NCI-H82 (cell line): ENCODE measurements at places on chromosomes 11 and 22.

GRCh38 chr11:109155291-109155690 lies 266.7 kb upstream of the C11orf87 start:
- no peak for DNase-seq

DNA sequence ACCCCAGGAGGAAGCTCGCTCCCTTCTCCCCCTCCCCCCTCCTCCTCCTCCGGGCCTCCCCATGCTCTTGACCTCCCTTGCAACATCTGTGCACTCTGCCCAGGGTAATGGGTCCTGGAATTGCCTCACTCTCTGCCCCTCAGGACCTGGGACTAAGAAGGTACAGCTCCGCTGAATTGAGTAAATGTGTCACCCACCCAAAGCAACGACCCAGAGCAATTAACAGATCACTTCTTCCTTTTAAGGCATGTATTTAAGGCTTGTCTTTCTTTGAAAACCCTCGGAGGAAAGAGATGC lies 15.1 kb downstream of the GDPD5 start:
- no peak for DNase-seq

GRCh38 chr22:29310065-29310862 lies 3.8 kb downstream of the GAS2L1 start:
- DNase-seq: no peak

DNA sequence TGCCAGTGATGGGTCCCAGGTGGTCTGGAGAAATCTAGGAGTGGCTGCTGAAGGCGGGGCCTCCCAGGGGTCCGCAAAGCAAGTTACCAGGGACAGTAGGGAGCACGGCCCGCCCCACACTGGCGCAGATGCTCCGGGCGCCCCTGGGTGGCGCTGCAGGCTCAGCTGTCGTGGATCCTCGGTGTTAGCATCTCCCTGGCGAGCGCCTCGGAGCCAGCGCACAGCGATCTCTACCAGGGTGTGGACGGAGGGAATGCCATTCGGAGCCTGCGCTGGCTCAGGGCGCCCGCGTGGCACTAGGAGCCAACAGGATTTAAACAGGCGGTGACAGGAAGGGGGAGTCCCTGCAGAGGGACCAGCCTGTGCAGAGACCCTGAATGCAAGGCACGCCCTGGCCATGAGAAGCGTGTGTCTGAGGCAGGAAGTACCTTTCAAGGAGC lies 20.2 kb downstream of the FADS3 start:
- peak; percentile 80 for DNase-seq

DNA sequence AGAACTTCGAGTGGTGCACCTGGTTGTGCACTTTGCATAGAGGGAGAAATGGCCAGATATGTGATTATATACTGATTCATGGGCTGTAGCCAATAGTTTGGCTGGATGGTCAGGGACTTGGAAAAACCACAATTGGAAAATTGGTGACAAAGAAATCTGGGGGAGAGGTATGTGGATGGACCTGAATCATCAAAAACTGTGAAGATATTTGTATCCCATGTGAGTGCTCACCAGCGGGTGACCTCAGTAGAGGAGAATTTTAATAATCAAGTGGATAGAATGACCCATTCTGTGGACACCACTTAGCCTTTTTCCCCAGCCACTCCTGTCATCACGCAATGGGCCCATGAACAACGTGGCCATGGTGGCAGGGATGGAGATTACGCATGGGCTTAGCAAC lies 48.0 kb upstream of the NARS2 start:
- no peak for DNase-seq

DNA sequence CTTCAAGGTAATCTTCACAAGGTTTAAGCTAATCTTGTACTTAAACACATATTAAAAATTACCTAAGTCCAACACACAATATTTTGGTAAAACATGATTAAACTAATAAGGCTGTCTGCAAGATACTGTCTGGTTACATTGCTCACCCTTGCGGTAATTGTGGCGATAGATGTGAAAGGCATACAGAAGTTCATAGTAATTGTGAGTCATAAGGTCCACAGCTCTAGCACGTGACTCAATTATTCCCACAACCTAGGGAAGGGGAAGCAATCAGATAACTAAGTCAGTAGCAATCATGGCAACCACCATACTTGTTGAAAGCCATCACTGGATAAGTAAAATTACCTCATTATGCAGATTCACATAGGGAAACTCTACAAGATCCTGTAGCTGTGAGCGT lies 30.5 kb upstream of the FNBP4 start:
- no peak for DNase-seq

GRCh38 chr11:122809866-122810265 lies 28.4 kb upstream of the CRTAM start:
- no peak for DNase-seq

- no peak for DNase-seq
Observed at GRCh38 chr11:5486421-5486820, 2.1 kb upstream of the OR52D1 start.

DNA sequence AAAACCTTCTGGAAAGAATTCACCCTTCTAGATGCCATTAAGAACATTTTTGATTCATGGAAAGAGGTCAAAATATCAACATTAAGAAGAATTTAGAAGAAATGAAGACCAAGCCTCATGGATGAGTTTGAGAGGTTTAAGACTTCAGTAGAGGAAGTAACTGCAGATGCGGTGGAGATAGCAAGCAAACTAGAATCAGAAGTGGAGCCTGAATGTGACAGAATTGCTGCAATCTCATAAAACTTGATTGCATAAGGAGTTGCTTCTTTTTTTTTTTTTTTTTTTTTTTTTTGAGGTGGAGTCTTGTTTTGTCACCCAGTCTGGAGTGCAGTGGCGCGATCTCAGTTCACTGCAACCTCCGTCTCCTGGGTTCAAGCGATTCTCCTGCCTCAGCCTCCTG lies 51.6 kb downstream of the MS4A13 start:
- DNase-seq: no peak

GRCh38 chr22:34620832-34621231 lies 445.1 kb upstream of the ISX start:
- DNase-seq: no peak

- DNase-seq: peak; percentile 63
Observed at GRCh38 chr11:78645226-78646202, 70.8 kb upstream of the NARS2 start.

DNA sequence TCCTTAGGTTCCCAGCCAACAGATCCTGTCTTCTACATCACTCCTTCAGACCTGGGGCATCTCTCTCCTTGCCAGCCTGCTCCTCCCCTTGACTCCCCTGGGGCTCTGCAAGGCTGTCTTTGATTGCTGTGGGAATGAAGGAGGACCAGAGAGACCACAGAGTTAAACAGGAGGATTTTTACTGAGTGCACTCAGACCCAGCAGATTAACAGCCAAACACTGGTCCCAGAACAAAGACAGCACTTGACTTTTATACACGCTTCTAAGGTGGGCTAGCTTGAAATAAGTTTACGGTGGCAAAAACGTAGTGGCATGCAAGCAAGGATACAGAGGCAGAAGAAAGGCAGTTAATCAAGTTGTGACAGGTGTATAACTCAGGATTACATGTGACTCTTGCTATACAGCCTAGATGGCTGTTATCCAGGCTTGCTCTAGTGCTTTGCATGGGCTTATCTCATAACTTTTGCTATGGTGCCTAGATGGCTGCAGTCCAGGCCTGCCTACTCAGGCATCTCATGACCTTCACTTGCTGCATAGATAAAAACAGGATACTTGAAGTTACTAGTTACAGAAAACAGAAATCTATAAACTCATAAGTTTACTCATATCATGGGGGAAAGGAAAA lies 22.0 kb upstream of the GLYATL1 start:
- no peak for DNase-seq

DNA sequence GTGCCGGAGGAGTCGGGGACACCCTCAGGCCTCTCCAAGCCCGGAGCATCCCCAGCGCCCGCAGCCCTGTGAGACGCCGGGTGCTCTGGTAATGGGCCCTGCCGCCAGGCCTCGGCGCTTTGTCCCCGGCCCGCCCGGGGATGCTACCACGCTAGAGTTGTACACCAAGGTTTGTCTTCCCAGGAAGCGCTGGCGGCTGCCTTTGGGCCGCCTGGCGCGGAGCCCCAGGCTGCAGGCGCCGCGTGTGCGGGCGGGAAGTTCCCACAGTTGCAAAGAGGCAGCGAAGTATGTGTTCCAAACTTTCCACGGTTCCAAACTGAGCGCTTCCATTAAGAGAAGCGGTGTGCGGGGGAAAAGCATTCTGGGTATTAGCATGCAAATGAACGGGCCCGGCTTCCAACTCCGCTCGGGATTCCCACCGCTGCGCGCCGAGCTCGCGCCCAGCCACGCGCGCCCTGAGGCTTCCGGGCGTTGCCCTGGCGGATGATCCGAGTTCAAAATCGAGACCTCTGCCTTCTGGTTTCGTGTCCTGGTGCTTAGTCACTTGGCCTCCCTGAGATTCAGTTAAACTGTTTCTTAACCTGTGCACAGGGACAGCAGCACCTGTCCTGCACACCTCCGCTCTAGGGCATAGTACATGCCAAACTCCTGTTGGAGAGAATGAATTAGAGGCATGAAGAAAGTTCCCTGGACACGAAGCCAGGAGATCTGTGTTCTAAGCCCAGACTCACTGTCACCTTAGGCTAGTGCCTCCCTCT lies 1.3 kb upstream of the PATZ1 start:
- peak; percentile 83 for DNase-seq

- no peak for DNase-seq
Observed at GRCh38 chr11:2812371-2812991, 73.1 kb downstream of the CDKN1C start.

DNA sequence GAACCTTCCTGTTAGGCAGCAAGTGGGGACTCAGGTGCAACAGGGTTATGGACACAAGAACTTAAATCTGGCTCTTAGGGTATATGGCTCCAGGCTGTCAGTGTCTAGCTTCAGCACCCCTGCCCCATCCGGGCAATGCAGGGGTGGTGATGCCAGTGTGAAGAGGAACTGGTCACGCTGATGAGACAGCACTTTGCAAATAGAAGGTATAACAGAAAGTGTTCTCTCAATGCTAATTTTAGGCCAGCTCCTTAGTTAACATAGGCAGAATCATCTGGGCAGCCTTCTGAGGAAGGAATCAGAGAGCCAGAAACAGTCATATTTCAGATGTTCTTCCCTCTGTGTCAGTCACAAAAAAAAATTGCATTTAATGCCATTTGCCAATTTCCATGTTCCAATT lies 41.2 kb downstream of the SYT9 start:
- DNase-seq: no peak

DNA sequence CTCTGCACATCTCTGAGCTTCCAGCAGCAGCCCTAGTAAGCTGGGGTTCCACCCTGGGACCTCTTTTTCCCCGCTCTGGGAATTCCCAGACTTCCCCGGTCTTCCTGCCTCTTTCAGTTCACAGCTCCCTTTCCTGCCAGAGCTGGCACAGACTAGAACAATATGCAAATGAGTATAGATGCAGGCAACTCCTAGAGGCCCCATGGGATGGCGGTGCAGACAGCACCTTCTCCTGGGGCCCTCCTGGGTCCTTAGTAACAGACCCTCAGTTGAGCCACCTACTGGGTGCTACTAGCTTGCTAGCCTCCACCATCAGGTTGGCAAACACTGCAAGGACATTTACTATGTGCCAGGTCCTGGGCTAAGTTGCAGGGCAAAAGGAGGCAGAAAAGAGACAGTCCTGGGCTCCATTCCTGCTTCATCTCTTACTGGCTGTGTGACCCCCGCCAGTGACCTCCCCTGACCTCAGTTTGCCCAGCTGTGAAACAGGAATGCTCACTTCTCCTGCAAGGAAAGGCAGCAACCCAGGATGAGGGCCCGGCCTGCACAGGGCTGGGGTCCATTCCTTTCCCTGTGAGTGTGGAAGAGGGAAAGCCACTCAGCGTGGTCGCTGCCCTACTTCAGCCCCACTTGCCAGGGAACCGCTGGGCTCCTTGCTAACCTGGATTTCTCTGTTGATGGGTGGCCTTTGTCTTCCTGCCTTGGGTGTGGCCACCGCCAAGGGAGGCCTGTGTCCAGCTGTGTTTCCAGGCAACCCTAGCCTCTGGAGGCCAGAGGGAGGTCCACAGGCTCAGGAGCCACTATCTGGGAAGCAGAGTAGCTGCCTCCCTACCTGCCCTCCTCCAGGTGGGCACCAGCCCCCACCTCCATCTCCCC lies 7.3 kb downstream of the RELT start:
- DNase-seq: no peak

DNA sequence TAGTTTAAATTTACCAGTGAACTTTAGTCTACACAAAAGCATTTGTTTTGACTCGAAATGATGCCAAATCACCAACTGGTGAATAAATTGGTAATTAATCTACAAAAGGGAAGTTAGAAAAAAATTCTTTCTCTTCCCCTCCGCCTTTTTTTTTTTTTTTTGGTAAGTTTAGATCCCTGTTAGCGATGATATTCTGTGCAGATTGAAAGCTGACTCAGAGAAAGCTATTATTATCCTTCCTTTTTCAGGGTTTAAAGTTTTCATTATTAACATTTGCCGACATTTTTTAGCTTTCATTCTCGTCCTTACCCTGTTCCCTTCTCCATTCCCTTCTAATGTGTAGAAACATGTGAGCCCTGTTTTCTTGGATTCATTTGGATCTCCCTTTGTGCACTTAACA lies 16.8 kb upstream of the NUP160 start:
- DNase-seq: no peak

DNA sequence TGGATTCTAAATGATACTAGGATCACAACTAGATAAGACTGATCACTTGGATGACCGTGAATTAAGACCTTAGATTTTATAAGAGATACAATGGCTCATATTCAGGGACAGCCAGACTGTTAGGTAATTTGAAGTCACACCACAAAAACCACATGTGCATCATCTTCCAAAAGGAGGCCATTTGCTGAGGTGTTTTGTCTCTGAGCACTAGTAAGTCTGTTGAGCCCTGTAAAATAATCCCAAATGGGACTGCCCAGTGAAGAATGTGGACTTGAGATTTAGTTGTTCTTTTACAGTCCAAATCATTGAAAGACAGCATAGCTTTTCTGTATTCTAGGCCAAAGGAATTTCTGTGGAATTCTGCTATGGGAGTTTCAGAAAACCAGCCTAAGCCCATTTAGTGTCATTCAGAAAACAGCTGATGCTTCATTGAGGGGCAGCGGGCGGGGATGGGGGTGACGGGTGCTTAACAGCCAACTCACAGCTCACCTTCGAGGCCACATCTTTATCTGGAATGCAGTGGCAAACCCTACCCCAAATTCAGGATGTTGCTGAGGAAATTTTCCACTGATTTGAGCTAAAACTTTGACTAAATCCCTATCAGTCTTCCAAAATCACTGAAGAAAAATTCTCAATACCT lies 80.1 kb upstream of the BIRC3 start:
- DNase-seq: no peak

DNA sequence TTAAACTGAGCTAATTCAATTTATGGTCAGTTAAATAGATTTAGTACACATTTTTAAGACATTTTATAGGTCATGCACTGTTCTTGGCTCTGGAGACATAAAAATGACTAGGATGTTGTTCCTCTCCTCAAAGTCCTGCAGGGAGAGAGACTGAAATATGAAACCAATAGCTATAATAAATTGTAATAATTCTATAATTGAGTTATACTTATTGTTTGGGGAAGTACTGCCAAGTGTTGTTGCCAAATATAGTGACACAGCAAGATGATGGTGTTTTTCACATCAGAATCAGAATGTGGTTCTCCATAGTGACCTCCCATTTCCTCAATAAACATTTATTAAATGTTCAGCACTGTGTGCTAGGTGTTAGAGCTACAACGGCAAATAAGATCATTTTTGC lies 470.6 kb downstream of the NTM start:
- no peak for DNase-seq
